ENCODE measurements at places on chromosomes 1 and 21.
A peak's percentile ranks its signal among the peaks of the same experiment; 100 is the strongest.

DNA sequence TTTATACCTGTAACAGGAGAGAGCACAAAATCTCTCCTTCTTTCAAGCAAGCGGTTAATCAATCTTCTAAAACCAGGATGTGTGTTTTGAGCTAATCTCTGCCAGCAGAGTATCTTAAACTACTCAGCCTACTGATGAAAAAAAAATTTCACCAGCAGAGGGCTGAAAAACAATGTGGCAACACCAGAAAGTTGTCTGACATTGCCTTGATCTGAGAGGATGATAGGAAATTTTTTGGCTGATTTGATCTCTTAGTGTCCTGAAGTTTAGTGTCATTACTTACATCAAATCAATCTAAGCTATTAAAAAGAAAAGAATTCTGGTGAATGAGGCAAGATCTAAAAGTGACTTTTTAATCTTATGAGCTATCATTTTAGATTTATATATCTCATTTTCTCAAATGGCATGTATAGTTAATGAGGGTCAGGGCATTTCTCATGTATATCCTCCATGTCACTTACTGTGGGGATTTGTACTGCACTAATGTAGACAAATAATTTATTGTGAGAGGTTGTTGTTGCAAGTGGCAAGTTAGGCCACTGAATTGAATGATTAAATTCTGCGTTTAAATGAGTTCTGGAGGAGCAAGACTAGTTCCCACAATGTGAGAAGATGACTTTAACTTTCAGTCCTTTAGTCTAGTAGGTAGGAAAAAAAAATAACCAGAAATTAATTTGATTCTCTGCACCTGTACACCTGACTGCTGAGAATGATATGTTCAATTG, 10.9 kb downstream of the ADAMTS1 start:
- DNase-seq: no peak

DNA sequence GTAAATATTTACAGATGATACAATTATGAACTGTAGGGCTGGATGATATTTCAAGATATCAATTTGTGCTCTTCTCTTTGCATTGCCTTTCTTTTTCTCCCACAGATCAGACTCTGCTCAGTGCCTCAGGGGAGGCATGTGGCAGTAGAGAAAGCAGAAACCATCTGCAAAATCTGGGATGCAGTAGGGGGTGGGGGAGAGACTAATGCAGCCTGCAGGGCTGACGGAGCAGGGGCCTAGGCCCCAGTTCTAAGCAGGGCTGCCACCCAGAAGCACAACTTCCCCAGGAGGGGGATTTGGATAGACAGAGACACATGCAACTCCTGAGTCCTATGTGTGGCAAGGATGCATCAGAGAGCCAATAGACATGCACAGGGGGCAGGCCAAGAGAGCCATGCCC, 511.6 kb downstream of the SMYD3 start:
- DNase-seq: no peak

- DNase-seq: no peak
Measured at GRCh38 chr1:150545486-150546032, 3.6 kb upstream of the ADAMTSL4 start.

GRCh38 chr1:108643492-108644335, 17.2 kb downstream of the HENMT1 start:
- peak; percentile 62 for DNase-seq

- DNase-seq: peak; percentile 91
Measured at GRCh38 chr1:147172168-147173016, at the start of gene PRKAB2. Gene PRKAB2 (minus strand): TSS chr1:147172470. CDS start chr1:147172144, 326 bp downstream.

Measured in AG04450 (cell line).